ENCODE measurements at places on chromosomes 2 and 18. TPM values are rescaled to one million over a fixed set of nuclear protein-coding genes. Genes with fewer than 3 reads are reported as not detected.
A peak's percentile ranks its signal among the peaks of the same experiment; 100 is the strongest.

- H3K36me3 ChIP-seq, result no peaks in the 10 kb centered on the region
- no peak overlapping the region for H3K4me3 ChIP-seq
- no peak for DNase-seq
- H3K27ac ChIP-seq, result no peak overlapping the region
Observed at GRCh38 chr2:216857131-216857550, 2.7 kb downstream of the TNP1 start.

- H3K27ac ChIP-seq, result no peak overlapping the region
- H3K27me3 ChIP-seq, result no peaks in the 10 kb centered on the region
- H3K4me1 ChIP-seq, result peaks cover 12% of the 10 kb centered on the region
- no peak for DNase-seq
Observed at GRCh38 chr2:12806549-12807242, 90.0 kb downstream of the TRIB2 start.

- no peaks in the 10 kb centered on the region for H3K27me3 ChIP-seq
- H3K36me3 ChIP-seq, result no peaks in the 10 kb centered on the region
- H3K27ac ChIP-seq, result no peak overlapping the region
- peaks cover 31% of the 10 kb centered on the region for H3K4me1 ChIP-seq
- H3K4me3 ChIP-seq, result no peak overlapping the region
- no peak for DNase-seq
Observed at GRCh38 chr2:233352141-233352842, 2.0 kb upstream of the DGKD start.

DNA sequence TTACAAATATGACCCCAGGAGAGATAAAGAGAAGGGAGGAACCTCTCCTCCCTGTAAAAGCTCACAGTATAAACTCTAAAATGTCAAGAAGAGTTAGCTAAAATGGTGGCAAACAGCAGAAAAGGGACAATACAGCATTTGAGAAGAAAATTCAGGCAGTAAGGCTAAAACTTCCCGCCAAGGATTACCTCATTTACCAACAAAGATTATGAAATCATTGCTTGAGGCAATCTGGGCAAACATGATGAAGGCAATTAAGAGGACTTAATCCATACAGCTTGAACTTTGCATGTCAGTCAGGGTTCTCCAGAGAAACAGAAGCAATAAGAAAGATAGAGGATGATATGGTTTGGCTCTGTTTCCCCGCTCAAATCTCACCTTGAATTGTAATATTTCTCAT lies 81.4 kb downstream of the CMPK2 start:
- peak; percentile 39 for DNase-seq
- H3K27me3 ChIP-seq, result no peaks in the 10 kb centered on the region
- no peak overlapping the region for H3K27ac ChIP-seq
- H3K36me3 ChIP-seq, result no peaks in the 10 kb centered on the region
- H3K4me1 ChIP-seq, result peaks cover 14% of the 10 kb centered on the region
- H3K4me3 ChIP-seq, result no peak overlapping the region

Gene REG3G
- not detected for total RNA-seq

Measured in A673 (cell line).